Fibroblast of lung (primary cell): ENCODE measurements at places on chromosomes 3 and 15. TPM values are rescaled to one million over a fixed set of nuclear protein-coding genes. Genes with fewer than 3 reads are reported as not detected.

The C3orf49 gene
- not detected in 2 replicates for polyA plus RNA-seq

The SCN11A gene
- 0.01 and 0.05 TPM in 2 replicates for polyA plus RNA-seq

- peak; percentile 54 for DNase-seq
Observed at GRCh38 chr3:99562138-99562537, 76.3 kb upstream of the COL8A1 start.

- no peak for DNase-seq
Observed at GRCh38 chr3:143928541-143929255, 42.9 kb upstream of the DIPK2A start.

- peak; percentile 33 for DNase-seq
Observed at GRCh38 chr3:98763076-98763475, at the start of gene ST3GAL6. Gene ST3GAL6, plus strand, starts transcription at chr3:98763340. Its CDS starts 5,101 bp downstream, at chr3:98768441.

- DNase-seq, result no peak
Observed at GRCh38 chr3:196546537-196546936, 21.8 kb downstream of the WDR53 start.

- DNase-seq, result no peak
Observed at GRCh38 chr15:98870788-98871187, 136.8 kb downstream of the PGPEP1L start.

DNA sequence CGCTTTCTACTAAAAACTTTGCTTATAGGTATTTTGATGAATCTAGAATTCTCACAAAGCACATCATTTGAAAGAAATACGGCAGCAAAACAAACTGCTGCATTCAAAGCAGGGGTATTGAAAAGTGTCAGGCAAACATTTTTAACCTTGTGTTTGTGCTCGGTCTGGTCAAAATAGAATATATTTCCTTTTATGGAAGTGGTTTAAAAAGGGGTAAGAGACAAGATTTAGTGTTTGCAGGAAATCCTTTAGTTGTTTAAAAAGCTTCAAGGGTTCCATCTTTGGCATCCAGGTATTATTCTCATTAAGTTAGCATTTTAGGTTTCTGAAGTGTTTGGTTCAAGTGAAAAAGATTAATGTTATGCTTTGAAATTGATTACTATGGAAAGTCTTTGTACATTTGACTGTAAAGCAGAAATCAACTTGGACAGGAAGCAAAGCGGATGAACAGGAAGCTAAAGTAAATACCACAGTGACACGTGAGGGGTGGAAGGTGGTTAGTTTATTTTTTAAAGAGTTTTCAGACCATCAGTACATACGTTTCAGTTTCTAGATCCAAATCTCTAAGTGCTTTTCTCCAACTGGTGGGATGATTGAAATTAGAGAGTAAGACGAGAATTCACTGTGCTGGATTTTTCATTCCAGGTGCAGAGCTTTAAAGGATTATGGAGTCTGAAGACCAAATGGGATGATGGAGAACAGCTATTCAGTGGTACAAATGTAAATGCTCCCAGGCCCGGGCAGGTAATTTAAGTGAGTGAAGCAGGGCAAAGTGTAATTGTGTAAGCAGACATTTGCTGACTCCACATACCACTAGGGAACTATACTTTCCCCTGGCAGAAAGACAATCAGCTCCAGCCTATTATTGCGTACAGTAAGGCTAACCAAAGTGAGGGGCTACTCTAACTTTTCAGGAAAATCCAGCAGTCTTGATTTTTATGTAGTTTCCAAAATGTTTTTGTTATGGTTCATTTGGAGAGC lies 341.8 kb upstream of the TBL1XR1 start:
- DNase-seq, result no peak

DNA sequence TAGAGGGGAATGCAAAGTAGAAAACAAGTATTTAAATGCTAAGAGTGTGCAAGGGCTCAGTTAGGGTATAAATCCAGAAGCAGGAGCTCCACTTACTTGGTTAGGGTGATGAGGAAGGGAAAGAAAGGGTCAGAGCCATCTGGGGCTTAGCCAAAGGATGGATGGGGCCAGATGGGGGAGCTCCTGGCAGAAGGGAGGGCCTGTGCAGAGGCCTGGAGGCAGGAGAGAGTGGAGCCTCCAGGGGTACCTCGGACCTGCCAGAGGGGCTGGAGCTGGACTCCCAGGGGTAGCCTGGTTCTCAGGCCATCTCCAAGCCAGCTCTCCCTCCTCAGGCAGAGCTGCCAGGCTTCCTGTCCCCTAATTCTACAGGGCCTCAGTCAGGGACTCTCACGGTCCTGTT lies 506.3 kb downstream of the SHQ1 start:
- no peak for DNase-seq

GRCh38 chr3:135896613-135897012 lies 68.9 kb upstream of the PPP2R3A start:
- DNase-seq, result peak; percentile 55

DNA sequence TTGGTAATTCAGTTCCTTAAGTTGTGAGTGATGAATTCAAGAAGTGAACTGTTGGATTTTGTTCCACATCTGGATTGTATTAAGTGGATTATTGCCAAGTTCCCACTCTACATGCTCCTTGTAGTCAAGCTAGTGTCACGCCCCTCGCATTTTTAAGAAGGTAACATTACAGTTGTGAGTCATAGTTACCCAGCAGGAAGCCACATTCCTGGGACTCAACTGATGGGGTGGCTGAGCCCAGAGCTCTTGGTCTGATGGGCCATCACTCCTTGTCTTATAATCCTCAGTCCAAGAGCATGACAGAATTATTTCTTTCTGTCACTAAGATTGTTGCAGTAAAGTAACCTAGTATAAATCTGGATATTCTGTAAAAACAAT lies 102.7 kb downstream of the PTPRG start:
- peak; percentile 96 for DNase-seq
